ENCODE measurements at places on chromosomes 16 and 17. TPM values are rescaled to one million over a fixed set of nuclear protein-coding genes. Genes with fewer than 3 reads are reported as not detected.

Gene CPHXL
- not detected for polyA plus RNA-seq

Gene CHST5
- not detected for polyA plus RNA-seq

Gene ZACN
- polyA plus RNA-seq: not detected

Gene RAPGEFL1
- 2.9 TPM for polyA plus RNA-seq

Gene FAM171A2
- polyA plus RNA-seq: 5.3 TPM

Gene DRG2
- 36.0 TPM for polyA plus RNA-seq

Gene MT1A
- 0.66 TPM for polyA plus RNA-seq

Gene ABCC6
- 3.7 TPM for polyA plus RNA-seq

Gene ZDHHC1
- 1.9 TPM for polyA plus RNA-seq

Gene GNG13
- polyA plus RNA-seq: not detected

Gene CACNA1H
- 2.1 TPM for polyA plus RNA-seq

Gene OR4D1
- polyA plus RNA-seq: not detected

Gene C1QTNF8
- polyA plus RNA-seq: not detected

Gene OR2C1
- 0.09 TPM for polyA plus RNA-seq

Gene ERN2
- 0.14 TPM for polyA plus RNA-seq

Gene NPW
- 0.94 TPM for polyA plus RNA-seq

Gene HOXB13
- not detected for polyA plus RNA-seq

Gene LIMD2
- polyA plus RNA-seq: 24.6 TPM

Gene KRTAP16-1
- not detected for polyA plus RNA-seq

All from AG04450 (cell line).